CD8-positive, alpha-beta T cell (primary cell): ENCODE measurements at places on chromosomes 12 and 14.

- DNase-seq, result no peak
These were observed 20.9 kb upstream of the DHRS4 start for GRCh38 chr14:23932639-23933038.

GRCh38 chr12:98771811-98772752 lies 127.0 kb downstream of the APAF1 start:
- no peak for DNase-seq

DNA sequence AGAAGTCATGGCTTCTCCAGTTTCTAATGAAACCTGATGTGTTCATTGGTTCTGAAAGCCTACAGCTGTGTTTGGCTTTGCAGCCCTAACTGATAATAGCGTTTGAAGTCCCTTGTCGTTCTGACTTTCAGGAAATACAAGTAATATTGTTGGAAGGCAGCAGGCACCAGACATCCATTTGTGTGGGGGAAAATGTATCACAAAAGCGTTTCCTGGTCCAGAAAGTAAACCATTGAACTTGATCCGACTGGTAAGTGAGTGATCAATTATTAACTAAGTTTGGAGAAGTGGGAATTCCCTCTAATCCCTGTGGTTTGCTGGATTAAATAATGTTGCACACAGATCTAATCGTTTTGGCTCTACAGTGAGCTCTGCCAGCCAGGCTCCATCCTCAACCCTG lies 77.3 kb upstream of the LTA4H start:
- DNase-seq, result no peak

DNA sequence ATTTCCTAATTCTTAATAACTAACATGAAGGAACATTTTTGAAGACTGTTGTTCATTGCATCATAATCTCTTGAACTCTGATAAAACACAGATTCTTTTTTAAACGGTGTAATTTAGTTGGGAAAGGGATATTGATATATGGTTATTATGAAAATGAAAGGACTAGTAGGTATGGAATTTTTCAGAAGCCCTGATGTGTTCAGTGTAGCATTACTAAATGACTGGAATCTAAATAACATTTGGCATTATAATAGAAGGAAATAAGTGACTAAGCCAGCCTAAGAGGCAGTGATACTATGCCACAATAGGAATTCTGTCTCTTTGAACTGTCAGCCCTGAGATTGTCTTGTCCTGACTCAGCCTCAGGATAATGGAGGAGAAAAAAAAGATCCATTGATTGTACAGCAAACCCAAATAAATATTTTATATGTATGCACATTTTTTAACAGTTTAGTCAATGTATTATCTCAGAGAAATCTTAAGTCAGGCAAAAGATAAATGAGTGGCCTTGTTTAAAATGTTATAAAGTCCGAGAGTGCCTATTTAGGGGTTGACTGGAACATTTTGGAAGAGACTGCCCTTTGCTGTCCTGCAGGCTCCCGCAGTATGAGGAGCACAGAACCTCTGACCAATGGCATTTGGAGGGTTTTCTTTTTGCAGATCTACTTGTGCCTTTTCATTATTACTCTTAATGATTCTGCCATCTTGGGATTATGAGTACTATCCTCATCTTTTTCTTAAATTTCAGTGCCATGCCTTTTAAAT lies 271.2 kb downstream of the EGLN3 start:
- DNase-seq, result no peak

DNA sequence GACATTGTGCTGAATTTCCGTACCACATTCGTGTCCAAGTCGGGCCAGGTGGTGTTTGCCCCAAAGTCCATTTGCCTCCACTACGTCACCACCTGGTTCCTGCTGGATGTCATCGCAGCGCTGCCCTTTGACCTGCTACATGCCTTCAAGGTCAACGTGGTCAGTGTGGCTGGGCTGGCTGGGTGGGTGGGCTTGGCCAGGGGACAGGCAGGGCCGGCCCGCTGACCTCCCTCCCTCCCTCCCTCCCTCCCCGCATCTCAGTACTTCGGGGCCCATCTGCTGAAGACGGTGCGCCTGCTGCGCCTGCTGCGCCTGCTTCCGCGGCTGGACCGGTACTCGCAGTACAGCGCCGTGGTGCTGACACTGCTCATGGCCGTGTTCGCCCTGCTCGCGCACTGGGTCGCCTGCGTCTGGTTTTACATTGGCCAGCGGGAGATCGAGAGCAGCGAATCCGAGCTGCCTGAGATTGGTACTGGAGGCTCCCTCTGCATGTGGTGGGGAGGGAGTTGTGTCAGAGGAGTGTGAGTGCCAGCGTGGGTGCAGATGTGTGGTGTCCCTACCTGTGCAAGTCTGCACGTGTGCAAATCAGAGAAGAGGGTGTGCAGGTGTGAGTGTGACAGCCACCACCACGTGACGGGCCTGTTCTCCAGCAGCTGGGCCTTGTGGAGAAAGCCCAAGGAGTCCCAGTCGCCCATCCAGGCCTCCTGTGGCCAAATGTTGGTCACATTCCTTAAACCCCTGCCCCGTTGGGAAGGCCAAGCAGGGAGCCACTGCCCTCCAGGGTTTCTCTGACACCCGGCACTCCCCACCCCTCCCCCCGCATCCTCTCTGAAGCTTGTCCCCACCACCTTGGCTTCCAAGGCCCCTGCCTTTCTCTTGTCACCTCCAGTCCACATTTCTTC lies 5.3 kb downstream of the KCNH3 start:
- DNase-seq, result no peak

- no peak for DNase-seq
These were observed 471.2 kb downstream of the ATP23 start for GRCh38 chr12:58412461-58413060.

- no peak for DNase-seq
These were observed 157.4 kb downstream of the LRRK2 start for GRCh38 chr12:40382217-40382616.

GRCh38 chr14:93892923-93893558 lies 34.1 kb upstream of the FAM181A start:
- peak; percentile 82 for DNase-seq

DNA sequence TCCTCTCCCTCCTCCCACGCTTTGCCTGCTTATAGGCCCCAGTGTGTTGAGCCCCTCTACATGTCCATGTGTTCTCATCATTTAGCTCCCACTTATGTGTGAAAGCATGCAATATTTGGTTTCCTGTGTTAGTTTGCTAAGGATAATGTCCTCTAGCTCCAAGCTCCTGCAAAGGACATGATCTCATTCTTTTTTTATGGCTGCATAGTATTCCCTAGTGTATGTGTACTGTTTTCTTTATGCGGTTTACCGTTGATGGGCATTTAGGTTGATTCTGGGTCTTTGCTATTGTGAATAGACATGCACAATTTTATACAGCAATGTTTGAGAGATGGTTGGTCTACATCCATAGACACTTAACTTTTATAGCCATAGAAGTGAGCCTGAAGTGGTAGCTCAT lies 5.1 kb downstream of the RESF1 start:
- DNase-seq, result no peak
